Retina (tissue), 1 donor: ENCODE measurements at places on chromosomes 12 and 14.

GRCh38 chr12:38607295-38607694 lies 290.7 kb downstream of the ALG10B start:
- no peak for DNase-seq

GRCh38 chr12:99439399-99439798 lies 208.2 kb upstream of the GARIN6 start:
- no peak for DNase-seq

DNA sequence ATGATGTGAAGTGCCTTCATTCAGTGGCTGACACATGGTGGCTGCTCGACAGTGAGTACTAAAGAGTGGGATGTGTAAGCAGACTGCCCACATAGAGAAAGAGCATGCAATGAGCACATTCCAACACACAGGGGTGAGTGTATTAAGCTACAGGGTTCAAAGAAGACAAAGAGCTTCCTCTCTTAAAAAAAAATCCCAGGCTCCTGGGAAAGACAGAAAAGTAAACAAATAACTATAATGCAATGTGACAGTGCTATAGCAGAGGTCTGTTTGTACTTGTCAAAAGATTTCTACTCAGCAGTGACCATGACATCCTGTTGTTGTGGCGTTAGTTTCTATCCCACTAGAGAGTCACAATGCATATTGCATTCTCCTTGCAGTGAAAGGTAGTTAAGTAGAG lies 12.4 kb upstream of the PCNX1 start:
- no peak for DNase-seq

DNA sequence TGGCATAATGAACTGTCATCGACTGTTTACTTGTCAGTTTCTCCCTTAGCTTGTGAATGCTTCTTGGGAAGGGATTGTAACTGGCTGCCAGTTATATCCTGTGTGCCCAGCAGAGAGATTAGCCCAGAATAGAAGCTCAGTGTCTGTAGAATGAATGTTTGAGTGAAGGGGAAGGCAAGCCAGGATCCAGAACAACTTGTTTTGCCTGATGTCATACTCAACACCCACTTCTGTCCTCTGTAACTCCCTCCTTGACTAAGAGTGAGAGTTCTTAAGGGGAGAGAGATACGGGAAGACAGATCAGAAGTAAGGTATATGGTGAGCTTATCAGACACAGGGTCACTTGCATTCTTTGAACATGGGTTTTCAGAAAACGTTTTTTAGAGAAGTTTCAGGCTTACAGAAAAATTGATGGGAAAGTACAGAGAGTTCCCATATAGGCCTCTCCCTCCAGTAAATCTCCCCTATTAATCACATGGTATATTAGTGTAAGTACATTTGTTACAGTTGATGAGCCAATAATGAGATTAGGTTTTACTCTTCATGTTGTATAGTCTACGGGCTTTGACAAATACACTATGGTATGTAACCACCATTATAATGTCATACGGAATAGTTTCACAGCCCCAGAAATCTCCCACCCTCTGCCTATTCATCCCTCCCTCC lies 5.6 kb upstream of the SPPL3 start:
- no peak for DNase-seq

- DNase-seq: no peak
Observed at GRCh38 chr14:96484399-96484798, 17.8 kb upstream of the PAPOLA start.

DNA sequence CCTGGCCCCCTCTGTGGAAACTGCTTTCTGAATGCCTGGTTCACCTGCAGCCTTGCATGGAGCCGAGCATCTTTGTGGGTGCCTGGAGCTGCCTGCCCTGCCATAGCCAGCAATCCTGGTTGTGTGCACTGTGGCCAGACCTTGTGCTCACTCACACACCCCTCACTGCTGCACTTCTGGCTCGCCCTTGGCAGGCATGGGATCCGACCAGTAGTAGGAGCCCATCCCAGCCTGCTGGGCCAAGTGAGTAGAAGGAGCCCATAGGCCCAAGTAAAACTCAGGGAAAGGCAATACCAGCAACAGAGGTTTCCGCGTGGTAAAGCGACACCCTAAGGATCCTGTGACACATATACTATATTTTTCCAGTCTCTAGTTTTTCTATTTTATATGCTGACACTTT lies 270.0 kb upstream of the NAV3 start:
- DNase-seq: no peak

DNA sequence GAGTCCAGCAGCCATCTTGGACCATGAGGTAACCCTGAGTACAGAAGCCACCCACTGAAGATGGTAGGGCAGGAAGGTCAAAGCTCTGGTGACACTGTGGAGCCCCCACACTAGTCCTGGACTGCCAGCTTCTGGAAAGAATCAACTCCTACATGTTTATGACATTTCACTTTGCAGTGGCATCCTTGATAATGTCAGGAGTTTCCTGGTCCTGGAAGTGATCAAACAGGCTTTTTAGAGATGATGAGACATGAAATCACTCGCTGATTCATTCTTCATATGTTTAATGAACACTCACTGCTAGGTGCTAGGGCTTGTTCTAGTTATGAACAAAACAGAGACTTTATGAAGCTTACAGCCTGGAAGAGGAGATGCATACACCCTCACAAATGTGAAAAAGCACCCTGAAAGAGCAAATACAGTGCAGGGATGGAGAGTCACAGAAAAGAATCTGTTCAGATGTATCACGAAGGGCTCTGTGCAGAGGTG lies 15.8 kb upstream of the HNF1A start:
- no peak for DNase-seq

DNA sequence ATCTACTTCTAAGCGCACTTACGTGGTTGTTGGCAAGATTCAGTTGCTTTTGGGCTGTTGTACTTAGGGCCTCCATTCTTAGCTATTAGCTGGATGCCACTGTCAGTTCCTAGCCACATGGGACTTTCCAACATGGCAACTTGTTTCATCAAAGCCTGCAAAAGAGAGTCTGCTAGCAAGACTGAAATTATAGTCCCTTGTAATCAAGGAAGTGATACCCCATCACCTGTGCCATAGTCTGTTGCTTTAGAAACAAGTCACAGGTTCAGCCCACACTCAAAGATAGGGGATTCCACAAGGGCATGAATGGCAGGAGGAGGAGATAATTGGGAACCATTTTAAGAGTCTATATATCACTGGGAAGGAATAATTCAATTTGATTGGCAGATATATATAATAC lies 27.1 kb upstream of the SLC17A8 start:
- DNase-seq: no peak

GRCh38 chr12:125210104-125210755 lies 145.0 kb downstream of the AACS start:
- DNase-seq: no peak

DNA sequence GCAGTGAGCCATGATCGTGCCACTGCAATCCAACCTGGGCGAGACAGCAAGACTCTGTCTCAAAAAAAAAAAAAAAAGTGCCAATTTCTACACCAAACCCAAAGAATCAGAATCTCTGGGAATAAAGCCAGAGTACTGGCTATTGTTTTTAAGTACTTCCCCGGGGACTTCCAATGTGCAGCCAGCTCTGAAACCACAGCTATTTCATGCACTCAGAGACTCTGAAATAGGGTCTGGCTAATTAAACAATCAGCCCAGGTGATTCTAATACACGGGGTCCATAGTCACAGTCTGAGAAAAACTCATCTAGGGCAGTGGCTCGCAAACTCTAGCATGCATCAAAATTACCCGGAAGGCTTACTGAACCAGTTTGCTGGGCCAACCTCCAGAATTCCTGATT lies 56.3 kb downstream of the SIX6 start:
- no peak for DNase-seq

GRCh38 chr12:66915306-66915904 lies 236.5 kb upstream of the GRIP1 start:
- peak; percentile 56 for DNase-seq

- DNase-seq: no peak
Observed at GRCh38 chr14:56862836-56863235, 52.6 kb upstream of the OTX2 start.

GRCh38 chr12:42679466-42679865 lies 89.9 kb upstream of the PRICKLE1 start:
- DNase-seq: no peak

- DNase-seq: no peak
Observed at GRCh38 chr14:101207897-101208296, 304.4 kb upstream of the RTL1 start.

DNA sequence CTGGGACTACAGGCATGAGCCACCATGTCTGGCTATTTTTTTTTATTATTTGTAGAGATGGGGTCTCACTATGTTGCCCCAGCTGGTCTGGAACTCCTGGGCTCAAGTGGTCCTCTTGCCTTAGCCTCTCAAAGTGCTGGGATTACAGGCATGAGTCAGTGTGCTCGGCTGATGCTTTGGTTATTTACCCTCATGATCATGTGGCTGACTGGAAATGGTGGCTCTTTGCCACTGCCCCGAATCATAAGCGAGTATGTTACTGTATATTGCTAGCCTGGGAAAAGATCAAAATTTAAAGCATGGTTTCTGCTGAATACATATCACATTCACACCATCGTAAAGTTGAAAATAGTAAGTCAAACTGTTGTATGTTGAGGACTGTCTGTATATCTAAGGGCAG lies 101.1 kb downstream of the RGS6 start:
- no peak for DNase-seq

GRCh38 chr14:90924621-90925340 lies 108.6 kb upstream of the TTC7B start:
- no peak for DNase-seq

GRCh38 chr12:55929306-55929791 lies 1.6 kb upstream of the DGKA start:
- DNase-seq: no peak

- DNase-seq: no peak
Observed at GRCh38 chr14:96587823-96588385, 85.7 kb downstream of the PAPOLA start.

DNA sequence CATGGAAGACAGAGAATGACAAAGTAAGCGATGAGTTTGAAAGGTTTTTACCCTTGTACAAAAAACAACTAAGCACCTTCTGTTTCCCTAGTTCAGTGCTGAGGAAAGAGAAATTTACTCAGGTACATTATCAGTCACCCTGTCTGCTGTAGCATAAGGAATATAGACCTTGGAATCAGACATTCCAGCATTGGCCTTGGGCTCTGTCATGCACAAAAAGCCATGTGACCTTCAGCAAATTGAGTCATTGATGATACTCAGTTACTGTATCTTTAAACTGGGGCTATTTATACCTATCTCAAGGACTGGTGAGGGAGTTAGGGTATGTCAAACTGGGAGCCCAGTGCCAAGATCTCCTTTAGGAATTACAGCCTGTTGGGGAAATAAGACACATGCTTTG lies 19.3 kb upstream of the TCL1A start:
- no peak for DNase-seq

GRCh38 chr12:111238075-111238734 lies 130.7 kb downstream of the PHETA1 start:
- DNase-seq: no peak

DNA sequence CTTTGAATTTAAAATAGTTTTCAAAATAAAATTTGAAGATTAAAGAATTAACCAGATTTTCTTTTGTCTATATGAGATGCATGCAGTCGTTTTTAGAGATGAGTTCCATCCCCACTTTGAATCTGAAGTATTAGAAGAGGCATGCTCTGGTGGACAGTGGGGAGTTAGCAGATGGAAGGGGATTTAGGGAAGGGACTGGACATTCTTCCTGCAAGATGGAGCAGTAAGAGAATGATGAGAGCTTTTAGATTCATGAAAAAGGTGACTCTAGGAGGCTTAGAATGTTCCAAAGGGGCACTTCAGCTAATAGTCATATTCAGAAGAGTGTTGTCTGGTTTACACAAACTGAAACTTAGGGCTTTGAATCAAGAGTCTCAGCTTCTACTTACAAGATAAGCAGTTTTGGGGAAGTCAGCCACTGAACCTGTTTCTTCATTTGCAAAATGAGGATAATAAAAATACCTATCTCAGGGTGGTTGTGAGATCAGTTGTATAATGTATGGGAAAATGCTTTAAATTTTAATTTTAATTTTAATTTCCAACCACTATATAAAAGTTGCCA lies 3.7 kb downstream of the ZBTB1 start:
- DNase-seq: no peak

GRCh38 chr12:132560614-132561426 lies 49.6 kb downstream of the LRCOL1 start:
- DNase-seq: peak; percentile 86

DNA sequence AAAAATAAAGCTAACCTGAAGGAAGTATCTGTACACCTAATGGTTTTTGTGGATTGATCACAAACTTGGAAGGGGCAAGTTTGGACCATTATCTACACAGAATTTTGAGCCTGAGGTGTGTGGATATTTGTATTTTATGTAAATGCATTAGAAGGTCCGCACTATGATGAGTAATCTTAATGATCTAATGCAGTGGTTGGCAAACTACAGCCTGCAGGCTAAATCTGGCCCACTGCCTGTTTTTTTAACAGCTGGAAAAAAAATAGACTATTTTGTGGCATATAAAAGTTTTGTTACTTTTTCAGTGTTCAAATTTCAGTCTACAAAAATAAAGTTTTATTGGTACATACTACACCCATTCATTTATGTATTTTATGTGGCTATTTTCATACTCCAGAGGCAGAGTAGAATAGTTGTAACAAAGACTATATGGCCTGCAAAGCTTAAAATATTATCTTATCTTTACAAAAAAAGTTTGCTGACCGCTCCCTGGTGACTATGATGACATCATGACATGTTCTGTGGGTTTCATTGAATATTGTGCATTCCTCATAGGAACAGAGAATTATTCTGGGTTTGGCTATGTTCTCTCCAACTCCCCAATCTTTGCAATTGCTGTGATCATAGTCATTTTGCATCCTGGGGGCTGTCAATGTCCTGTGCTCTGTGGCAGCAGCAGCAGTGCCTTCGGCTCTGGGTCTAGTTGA lies 962.6 kb upstream of the FBXO33 start:
- DNase-seq: no peak

GRCh38 chr12:7109572-7109920 lies 532 bp upstream of the C1RL start:
- DNase-seq: no peak

DNA sequence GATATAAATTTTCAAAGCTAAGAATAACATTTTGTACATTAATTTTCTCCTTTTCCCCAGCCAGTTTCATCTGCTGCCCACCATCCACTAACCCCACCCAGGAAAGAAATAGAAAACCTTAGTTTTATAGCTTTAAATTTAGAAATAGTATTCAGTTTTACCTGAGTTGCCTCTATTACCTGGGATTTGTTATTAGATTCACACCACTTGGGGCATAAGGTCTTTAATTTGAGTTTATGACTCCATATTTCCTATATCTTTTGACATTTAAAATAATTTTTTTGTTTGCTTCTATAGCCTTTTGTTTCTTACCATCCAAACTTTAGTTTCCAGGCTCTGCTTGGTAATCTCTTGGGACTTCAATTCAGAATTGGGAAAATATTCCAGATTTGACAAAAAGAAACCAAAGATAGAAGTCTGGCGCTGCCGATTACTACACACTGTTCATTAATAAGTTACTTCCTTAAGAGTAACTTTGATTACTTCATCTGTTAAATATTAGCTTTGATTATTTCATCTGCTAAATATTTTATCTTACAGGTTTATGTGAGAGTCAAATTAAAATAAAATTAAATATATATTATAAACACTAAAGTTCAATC lies 485.5 kb upstream of the FOXG1 start:
- no peak for DNase-seq
